ENCODE measurements at places on chromosomes 12 and 14.

DNA sequence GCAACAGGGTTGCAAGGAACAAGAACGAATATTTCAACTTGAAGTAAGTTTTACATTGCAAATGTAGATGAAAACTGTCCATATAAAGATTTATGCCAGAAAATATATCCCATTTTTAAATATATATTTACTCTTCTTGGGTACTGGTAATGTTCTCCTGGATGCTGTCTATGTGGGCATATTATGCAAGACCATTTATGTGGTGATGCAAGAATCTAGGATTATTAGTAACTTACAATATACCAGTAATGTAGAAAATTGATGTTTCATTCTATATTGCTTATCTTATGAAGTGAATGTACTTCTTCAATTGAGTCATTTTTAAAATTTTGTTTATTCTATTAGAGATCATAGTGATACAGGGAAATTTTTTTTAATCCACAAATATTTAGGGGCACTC, 25.1 kb downstream of the FGFR1OP2 start:
- DNase-seq: no peak

- DNase-seq: no peak
Measured at GRCh38 chr12:92369636-92370035, 224.0 kb upstream of the BTG1 start.

DNA sequence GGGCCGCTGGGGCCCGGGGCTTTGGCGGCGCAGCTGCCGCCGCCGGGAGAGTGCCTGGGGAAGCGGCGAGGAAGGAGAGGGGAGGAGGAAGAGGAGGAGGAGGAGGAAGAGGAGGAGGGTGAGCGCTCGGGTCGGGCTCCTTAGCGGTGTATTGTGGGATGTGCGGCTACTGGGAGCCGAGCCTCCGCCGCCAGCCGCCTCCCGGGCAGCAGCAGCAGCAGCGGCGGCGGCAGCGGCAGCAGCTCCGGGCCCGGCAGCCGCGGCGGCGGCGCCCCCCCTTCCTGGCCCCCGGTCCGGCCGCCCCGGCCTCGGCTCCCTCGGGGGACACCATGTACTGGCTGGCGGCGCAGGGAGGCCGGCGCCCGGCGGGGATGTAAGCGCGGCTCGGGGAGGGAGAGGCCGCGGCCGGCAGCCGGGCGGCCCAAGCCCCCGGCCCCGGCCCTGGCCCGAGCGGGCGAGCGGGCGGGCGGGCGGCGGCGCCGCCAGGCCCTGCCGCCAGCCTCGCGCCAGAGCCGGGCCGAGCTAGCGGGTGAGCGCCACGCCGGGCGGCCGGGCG, at the start of gene SETD1B:
Gene SETD1B, plus strand, starts transcription at position 149 of the 556 bp plus-strand sequence. CDS start 729 bp downstream, outside the sequence.
- DNase-seq: peak; percentile 63

DNA sequence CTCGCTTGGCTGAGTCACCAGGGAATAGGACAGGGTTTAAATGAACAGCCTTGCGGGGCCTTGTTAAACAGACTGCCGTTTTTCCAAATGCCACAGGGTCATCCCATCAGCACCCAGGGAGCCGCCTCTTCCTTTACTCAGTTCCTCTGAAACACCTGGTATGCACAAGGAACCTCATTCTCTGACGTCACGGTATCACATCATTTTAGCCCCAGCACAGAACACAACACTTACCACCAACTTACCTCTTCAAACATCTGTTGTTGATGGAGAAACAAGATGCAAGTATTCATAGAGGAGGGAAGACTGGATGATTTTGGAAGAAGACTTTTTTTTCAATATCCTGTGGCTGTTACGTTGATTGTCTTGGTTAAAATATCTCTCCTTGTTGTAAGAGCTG, 535.3 kb upstream of the TMEM132C start:
- no peak for DNase-seq

DNA sequence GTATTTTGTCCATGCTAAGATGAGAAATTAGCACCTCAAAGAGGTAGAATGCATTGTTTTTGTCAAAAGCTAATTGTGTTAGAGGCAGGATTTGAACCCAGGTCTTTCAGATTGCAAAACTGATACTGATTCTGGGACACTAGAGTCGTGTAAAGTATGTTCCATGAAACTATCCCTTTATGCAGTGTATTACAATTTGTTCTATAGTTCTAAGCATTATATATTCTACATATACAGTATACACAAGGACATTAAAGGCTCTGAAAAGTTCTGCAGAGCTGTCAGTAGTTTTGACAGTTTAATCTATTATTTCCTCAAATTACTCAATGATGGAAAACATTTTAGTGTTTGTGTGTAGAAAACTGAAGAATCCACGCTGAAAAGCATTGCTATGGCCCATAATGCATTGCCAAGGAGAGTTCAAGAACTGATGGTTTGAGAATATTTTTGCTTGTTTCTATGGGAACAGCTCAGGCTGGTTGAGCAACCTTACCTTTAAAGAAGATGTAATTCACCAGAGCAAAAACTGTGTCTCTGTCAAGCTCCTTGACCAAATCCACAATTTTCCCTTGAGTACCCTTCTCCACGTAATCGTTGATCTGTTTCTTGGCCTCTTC, 6.2 kb downstream of the SERPINA1 start:
- DNase-seq: no peak

- DNase-seq: no peak
Measured at GRCh38 chr14:74836251-74836960, 39.5 kb downstream of the PROX2 start.
